ENCODE measurements at places on chromosomes 3 and 15.

GRCh38 chr3:55416331-55416821 lies 70.7 kb downstream of the WNT5A start:
- peak; percentile 61 for DNase-seq

GRCh38 chr3:123656691-123657090 lies 71.8 kb upstream of the HACD2 start:
- no peak for DNase-seq

GRCh38 chr3:103712320-103713008 lies 1277.6 kb downstream of the ZPLD1 start:
- DNase-seq = no peak

DNA sequence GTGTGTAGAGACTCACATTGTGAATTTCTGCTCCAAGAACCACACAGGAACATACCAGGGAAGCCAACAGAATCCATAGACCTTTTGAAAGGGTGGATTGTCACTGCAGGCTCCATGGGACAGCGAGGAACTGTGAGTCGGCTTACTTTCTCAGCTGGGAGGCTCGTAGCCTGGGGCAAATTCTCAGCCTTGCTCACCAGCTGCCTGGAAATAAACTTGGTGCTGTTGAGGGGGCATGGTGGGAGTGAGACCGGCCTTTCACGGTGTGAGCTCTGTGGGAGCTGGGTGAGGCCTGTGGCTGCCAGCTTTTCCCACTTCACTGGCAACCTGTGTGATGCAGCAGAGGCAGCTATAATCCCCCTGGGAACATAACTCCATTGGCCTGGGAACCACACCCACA lies 146.6 kb upstream of the P2RY1 start:
- DNase-seq = no peak

DNA sequence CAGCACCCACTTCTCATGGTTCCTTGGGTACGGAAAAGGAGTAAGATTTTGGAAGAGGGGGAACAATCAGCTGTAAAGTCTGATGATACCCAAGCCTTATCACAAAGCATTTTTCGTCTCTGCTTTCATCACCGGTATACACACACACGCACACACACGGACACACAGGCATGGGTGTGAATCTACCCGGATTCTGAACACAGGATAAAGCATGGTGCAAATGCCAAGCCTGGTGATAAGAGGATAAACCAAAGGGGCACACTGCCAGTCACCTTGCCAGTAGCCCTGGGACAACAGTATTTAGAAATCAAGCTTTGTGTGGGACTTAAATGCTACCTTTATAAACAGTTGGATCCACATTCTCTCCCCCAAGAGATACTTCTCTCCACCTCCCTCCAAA lies 22.2 kb downstream of the FAM174B start:
- no peak for DNase-seq

DNA sequence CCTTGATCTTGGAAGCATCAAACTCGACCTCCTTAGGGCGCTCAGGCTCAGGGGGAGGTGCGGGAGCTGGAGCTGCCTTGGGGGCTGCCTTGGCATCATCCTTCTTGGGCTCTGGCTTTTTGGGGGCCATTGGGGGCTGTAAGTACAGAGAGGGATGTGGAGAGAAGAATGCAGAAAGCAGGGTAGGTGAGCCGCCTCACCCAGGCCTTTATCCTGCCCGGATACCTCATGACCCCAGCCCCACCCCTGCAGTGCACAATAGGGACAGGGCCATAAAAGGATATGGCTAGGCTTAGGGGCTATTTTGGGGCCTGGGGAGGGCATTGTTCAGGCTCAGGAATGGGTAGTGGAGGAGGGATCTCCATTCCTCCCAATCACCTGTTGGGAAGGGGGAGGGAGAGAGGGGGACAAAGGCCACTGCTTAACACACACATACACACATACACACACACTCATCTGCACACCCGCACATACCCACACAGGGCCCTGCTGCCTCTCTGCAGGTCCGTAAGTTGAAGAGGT lies at the start of gene MYL3:
Gene MYL3, minus strand, starts transcription at position 184 of the 522 bp plus-strand sequence. Its CDS starts 54 bp downstream, at position 130.
- DNase-seq = peak; percentile 17

DNA sequence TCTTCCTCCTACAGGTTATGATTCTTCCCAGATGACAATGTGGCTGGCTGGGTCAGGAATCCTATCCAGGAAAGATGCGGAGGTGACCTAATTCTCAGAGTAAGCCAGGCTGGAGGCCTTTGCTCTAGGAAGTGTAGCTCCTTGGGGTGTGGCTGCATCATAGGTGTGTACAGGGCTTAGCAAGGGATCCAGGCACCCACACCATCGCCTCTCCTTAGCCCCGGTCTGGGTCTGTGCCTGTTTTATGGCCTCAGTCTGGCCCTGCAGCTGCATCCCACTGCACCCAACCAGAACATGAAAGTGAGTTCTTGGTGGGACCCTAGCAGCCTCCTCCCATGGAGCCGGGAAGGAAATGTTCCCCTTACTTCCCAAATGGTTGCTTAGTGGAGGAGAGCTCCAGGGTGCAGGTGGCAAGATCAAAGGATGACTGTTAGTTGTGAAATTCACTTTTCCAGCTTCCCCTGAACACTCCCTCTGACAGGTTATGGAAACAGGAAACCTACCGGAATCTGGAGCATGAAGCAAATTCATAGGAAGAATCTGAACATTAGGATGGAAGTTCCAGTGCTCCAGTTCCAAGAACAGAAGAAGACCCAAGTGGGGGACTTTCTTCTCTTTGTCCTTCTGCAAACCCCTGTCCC lies 2.7 kb upstream of the AMOTL2 start:
- no peak for DNase-seq

DNA sequence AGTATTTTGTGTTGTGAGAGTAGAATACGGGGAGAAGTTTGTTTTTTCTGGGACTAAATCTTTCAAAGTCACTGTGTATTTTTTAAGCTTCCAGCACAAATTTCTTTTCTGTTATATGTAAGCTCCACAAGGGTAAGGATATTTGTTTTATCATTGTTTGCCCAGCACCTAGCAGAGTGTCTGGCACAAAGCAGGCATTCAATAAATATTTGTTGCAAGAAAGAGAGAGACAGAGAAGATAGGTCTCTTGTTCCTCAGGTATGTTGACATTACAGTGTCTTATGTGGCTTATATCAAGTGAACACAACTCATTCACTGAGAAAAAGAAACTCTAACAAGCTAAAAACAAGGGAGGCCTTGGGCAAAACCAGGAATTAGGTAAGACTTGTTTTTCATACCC lies 26.6 kb upstream of the FNDC3B start:
- no peak for DNase-seq

DNA sequence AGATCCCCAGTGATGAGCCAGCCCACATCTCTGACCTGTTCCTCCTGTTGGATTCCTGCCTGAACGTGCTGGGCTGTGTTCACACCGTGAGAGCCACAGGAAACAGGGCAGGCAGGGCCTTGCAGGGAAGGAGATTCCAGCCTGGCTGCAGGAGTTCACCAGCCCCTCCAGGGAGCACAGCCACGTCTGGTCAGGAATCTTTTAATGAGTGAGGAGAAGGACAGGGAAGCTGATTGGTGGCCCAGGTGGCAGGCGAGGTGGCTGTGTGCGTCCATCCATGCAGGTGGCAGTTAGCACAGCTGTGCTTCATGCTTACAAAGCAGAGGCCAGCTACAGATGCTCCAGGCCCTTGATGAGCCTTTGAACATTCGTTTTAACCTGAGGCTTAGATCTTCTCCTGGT lies 10.5 kb downstream of the LRRK1 start:
- no peak for DNase-seq

DNA sequence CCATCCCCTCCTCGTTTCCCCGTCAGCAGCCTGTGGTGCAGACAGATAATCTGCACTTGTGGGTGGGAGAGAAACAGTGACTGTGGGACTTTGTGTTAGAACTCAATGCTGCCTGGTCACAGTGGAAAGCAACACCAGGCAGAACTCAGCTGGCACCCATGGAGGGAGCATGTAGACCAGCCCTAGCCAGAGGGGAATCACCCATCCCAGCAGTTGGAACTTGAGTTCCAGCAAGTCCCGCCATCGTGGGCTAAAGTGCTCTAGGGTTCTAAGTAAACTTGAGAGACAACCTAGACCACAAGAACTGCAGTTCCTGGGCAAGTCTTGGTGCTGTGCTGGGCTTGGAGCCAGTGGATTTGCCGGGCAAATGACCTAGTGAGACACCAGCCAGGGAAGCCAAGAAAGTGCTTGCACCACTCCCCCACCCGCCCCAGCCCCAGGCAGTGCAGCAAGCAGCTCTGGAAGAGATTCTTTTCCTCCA lies 24.4 kb downstream of the ISG20 start:
- no peak for DNase-seq

- no peak for DNase-seq
Measured at GRCh38 chr15:90895571-90896117, 7.5 kb upstream of the MAN2A2 start.

DNA sequence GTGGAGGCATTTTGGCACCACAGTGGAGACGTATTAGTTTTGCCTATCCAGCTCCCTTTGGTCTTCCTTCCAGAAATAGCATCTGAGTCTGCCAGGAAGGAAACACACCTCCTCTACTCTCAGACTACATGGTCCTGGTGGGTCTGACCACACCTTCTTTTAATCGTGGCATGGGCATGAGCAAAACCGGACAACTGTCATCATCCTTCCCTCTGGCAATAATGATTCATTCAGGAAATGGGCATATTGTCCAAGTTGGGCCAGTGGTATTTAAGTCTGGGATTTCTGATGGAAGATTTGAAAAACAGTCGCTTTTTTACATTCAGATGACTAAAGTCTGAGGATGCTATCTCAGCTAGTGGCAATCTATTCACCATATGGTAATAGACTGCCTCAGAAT lies 601.0 kb upstream of the ADAMTS9 start:
- DNase-seq = no peak

- no peak for DNase-seq
Measured at GRCh38 chr3:29484633-29485032, 203.8 kb downstream of the RBMS3 start.

GRCh38 chr3:39287216-39288164 lies 7.7 kb upstream of the CX3CR1 start:
- no peak for DNase-seq

DNA sequence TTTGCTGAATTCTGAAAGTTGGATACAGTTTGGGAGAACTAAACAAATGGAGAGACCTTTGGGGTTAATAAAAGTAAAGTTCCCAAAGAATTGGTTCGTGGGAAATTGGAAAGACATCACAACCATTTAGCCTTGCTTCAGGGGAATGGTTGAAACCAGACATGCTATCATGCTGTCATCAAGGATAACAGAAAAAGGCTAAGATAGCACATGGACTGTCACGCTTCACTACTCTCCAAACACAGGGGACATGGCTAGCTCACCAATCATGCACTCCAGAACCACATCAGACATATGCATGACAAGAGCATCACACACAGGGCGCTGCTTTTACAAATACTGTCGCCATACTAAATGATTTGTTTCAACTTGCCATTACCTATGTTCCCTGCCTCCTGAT lies 671.7 kb upstream of the ROBO1 start:
- DNase-seq = no peak

GRCh38 chr3:188133646-188134045 lies 20.3 kb upstream of the LPP start:
- DNase-seq = no peak

GRCh38 chr3:185667574-185667973 lies 81.5 kb downstream of the SENP2 start:
- no peak for DNase-seq

DNA sequence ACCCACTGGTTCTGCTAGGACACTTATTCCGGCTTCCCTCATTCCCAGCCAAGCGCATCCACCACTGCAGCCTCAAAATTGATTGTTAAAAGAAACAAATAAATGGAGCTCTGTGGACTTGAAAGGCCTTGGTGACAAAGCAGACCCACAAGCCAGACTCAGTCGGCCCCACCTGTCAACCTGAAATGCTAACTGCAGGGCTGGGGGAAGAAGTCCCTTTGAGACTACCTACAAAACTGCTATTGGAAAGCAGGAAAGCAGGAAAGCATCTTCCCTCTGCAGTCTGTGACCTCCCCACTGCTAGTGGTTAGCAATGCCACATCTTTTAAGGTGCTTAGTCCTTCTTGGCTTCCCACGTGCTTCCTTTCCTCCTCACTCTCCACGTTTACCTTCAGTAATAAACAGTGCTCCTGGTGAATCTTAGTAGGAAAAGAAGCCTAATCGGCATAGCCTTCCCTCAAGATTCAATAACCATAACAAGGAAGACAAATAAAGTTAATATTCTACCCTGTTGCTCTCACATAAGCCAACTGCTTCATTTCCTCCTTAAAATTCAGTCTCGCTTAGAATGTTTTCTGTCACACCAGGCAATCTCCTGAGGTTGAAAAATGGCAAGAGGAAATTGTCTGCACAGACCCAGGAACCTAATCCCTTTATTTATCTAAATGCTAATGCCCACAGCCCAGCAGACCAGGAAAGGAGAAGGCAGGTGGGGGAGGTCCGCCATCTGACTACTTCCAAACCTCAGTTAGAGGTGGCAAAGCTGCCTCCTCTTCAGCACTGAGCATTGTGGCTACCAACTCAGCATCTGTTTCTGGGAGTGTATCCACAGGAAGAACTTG lies 296.2 kb downstream of the NEK10 start:
- no peak for DNase-seq

DNA sequence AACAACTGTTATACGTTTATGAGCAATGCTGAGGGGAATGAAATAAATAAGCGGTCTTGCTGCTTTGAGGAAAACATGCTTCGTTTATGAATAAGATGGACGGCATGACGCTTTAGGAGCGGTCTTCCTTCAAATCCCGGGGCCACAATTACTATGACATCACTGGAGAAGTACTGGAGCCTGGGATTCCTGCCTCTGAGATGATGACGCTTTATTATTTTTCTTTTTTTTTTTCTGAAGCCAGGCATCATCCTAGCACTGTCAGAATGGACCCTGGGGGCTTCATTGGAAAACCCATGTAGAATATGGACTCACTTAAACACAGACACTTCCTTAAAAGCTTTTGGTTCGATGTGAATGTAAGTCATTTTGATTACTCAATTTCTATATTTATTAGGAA lies 52.5 kb upstream of the FOXP1 start:
- no peak for DNase-seq

GRCh38 chr15:58690703-58691102 lies 58.8 kb downstream of the ADAM10 start:
- DNase-seq = no peak

DNA sequence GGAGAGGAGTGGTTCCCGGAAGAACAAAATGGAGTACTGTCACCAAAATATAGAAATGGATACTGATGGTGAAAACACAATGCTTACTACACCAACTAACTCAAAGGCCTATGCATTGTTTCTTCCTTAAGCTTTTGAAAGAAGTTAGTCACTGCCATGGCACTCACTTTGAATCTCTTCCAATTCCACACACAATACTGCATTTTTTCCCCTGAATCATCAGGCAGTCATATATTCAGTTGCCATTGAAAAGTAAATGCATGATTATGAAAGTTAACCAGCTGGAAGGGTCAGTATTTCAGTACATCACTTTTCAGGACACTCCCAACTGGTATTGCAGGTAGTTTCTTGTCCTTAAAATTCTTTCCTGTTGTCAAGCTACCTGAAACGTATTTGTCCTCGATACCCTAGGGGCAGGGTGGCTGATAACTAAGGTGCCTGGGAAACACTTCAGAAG lies 9.0 kb upstream of the LRRFIP2 start:
- no peak for DNase-seq

- no peak for DNase-seq
Measured at GRCh38 chr3:18369551-18370185, 55.5 kb downstream of the SATB1 start.

GRCh38 chr15:28904541-28905315 lies 19.0 kb downstream of the APBA2 start:
- DNase-seq = no peak

- peak; percentile 22 for DNase-seq
Measured at GRCh38 chr3:57627976-57628375, 30.8 kb upstream of the ARF4 start.
